NCI-H748 treated with DMSO at 0.1 percent for 48 hours (cell line): ENCODE measurements at places on chromosomes 13 and 19.

DNA sequence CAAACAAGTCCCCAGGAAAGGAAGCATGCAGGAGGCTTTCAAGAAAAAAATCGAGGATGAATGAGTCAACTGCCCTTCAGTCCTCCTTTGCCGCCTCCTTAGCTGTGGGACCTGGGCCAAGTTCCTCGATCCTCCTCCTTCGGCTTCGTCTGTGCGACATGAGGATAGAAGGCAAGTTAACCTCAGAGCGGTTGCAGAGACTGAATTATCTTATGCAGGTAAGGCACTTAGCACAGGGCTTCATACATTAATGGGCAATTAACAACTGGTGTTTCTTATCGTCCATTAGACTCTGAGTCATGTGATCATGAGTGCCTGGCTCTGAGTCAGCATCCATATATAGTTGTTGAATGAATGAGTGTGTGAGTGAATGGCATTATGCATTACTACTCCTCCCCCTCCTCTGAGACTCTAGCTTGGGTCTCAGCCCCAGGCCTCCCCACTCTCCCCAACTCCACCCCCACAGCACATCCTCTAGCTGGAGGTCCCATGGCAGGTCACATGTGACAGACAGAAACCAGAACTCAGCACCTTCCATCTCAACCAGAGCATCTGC, 1.6 kb upstream of the TTC9B start:
- peak; percentile 8 for DNase-seq

DNA sequence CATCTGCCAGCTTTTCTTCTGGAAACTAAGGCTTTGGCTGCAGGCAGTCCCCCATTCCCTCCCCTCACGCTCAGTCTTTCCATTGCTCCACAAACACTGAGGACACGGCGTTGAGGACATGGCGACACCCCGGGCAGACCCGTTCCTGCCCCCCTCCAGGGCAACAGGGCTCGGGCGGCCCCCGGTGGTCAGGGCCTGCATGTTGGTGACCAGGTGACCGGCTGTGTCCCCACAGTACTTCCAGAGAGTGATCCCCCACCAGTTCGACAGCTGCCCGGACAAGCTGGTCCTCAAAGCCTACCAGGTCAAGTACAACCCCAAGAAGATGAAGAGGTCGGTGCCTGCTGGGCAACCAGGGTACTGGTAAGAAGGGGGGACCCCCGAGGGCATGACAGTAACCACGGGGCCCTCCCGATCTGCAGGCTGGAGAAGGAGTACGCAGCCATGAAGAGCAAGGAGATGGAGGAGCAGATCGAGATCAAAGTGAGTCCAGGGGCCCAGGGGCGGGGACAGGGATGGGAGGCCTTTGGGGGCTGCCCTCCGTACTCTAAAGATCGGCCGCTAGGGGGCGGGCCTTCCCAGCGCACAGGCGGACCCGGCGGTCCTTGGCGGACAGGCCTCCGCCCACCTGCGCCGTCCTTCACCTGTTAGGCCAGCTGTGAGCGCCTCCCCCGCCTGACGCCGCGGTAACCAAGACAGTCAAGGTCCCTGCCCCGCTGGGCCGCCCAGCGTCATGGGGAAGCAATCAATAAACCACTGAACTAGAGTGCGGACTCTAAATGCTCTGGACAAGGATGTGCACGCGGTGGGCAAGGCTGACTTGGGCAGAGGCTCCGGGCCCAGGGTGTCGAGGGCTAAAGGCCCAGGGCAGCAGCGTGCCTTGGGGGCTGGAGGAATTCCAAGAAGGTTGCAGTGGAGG, 21.1 kb downstream of the PRR36 start:
- DNase-seq = peak; percentile 39

DNA sequence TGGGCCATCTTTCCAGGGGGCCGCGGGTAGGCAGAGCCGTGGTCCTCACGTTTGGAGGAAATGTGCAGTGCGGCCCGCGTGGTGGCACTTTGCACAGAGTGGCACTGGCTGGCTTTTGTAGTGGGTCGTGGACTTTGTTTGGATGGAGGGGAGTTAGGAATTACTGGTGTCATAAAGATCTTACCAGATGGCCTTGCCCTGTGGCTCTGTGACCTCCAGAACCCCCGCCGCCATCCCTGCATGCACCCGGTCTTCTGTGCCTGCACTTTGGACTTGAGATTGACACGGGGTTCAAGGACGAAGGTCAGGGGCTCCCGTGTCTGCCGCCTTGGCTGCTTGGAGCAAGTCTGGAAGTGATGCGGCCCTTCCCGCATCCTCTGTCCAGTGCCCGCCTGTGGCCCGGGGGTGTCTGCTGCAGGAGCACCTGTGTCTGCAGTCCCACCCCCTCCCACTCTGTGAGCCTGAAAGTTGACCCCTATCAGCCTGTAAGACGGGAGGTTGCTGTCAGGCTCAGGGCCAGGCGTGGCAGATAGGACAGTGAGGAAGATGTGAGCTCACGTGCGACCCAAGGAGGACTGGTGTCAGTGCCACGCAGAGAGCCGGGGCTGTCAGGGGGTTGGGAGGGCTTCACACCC, 2.2 kb downstream of the GNA11 start:
- DNase-seq = no peak

GRCh38 chr13:113947311-113948033, 26.4 kb downstream of the C13orf46 start:
- no peak for DNase-seq

- DNase-seq = no peak
Observed at GRCh38 chr13:93751117-93751516, 524.5 kb downstream of the GPC6 start.

DNA sequence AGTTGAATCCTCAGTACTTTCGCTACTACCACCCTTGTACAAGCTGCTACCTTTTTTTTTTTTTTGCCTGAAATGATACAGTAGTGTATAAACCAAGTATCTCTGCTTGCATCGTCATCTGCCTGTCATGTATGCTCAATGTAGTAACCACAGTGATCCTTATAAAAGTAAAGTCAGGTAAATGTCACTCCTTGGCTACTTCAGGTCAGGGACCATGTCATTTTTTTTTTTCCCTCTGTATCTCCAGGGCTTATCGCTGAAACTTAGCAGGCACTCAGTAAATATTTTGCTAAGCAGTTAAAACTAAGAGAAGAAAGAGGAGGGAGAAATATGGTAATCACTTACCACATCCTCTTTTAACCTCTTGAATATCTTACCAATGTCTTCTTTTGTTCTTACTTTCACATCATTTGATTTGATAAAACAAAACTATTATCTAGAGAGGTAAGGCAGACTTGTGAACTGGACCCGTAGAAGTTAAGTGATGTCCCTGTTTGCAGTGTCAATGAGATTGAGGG, 96.8 kb upstream of the KLF12 start:
- no peak for DNase-seq

DNA sequence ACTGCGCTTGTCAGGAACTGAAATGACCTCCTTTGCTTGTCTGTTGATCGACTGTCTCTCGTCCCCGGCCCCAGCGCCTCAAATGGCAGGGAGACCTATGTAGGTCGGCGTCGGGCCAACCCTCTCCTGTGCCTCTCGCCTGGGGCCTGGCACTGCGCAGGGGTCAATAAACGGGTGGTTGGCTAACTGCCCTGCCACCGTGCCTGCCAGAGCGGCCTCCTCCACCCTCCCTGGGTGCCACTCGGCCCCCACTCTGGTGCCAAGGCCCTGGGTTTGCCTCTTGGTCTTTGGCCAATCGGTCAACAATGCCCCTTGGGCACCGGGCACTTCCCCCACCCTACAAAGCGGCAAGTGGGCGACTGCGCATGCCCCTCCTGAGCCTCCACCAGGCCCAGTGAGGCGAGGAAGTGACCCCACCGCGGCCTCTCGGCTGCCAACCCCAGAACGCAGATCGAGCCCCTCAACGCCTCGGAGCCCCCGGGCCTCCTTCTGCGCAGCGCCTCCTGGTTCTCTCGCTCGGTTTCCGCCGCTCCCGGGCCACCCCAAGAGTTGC, 1.1 kb downstream of the KEAP1 start:
- DNase-seq = peak; percentile 9

GRCh38 chr19:38046254-38047048, 139.4 kb downstream of the SIPA1L3 start:
- DNase-seq = no peak

GRCh38 chr13:97385146-97385545, 48.8 kb upstream of the RAP2A start:
- no peak for DNase-seq

GRCh38 chr13:39401756-39402155, 201.2 kb downstream of the LHFPL6 start:
- DNase-seq = no peak

DNA sequence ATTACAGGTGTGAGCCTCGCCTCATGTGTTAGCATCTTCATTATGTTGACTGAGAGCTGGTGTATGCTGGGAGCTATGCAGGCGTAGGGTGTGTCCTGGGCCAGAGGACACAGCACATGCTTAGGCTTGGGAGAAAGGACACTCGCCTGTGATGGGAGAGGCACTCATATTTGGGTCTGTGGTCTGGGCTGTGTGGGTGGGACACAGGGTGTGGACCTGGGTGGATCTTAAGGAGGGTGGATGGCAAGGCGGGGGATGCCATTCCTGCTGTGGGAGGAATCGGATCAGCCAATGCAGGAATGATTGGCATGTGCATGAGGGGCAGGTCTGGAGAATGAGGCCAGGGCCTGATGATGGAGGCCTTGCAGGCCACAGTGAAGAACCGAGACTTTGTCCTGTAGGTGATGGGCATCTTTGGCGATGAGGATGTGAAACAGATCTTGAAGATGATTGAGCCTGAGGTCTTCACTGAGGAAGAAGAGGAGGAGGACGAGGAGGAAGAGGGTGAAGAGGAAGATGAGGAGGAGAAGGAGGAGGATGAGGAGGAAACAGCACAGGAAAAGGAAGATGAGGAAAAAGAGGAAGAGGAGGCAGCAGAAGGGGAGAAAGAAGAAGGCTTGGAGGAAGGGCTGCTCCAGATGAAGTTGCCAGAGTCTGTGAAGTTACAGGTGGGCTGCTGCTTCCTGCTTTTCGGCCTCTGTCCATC, 55.4 kb downstream of the RYR1 start:
- DNase-seq = no peak

GRCh38 chr13:64551755-64552154, 2678.4 kb downstream of the PCDH9 start:
- peak; percentile 67 for DNase-seq

DNA sequence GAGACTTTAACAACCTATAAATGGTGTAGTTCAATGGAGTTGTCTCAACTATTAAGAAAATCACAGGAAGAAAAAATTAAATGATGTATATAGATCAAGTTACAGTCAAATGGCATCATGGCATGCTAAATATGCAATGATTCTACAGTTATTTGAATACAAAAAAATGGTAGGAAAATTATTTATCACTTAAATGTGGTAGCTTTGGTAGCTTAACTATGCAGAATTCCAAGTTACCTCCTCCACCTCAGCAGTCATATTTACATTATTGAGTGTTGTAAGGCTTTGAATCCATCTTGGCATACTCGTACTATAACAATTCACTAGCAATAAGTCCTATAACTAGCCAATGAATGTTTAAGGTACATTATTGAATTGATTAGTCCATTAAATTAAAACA, 36.8 kb downstream of the CAB39L start:
- no peak for DNase-seq

DNA sequence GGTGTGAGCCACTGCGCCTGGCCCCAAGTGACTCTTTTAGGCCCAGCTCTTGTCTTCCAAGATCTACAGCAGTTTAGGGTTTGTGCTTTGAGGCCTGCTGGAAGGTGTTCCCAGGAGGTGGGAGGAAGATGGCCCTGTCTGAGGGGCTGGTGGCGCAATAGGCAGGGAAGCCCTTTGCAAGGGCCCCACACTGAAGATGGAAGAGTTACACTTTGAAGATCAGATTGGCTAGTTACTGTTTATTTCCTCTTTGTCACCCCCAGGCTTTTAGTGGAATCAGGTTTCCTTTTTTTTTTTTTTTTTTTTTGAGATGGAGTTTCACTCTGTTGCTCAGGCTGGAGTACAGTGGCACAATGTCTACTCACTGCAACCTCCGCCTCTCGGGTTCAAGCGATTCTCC, 1.9 kb upstream of the RABAC1 start:
- no peak for DNase-seq

DNA sequence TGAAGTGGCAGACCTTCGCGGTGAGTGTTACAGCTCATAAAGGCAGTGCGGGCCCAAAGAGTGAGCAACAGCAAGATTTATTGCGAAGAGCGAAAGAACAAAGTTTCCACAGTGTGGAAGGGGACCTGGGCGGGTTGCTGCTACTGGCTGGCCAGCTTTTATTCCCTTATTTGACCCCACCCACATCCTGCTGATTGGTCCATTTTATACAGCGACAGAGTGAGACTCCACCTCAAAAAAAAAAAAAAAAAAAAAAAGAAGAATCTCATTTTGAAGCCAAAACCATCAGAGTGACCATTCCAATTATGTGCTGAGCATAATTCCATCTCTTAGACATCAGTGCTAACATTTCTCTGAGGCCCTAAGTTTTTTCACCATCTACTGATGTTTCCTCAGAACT, 1.9 kb upstream of the ZNF552 start:
- DNase-seq = no peak

- no peak for DNase-seq
Observed at GRCh38 chr19:47186446-47187334, 44.3 kb downstream of the BBC3 start.

DNA sequence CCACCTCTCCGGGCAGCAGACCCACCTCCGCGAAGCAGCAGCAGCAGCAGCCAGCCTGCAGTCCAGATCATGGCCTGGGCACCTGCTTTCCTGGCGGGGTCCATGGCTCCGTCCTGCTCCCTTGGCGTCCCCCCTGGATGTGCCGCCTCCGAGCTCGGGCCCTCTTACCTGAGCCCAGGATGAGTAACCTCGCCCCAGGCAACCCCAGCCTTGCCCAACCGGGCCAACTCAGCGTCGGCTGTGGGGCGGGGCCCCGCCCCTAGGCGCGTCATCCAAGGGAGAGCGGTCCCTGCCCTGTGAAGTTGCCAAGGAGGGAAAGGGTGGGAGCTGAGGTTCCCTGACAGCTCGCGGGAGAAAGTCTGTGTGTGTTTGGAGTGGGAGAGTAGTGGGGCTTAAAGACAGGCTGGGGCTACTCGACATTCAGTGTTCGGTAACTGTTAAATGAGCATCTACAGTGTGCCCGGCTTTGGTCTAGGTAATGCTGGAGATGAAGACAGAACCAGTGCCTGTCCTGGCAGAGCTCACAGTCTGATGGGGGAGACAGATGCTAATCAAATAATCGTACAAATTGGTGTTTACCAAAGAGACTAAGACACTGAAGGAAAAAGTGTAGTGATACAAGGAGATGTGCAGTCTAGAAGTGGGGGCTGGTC, at the start of gene LYPD3:
Gene LYPD3 (minus strand): TSS at position 141 of the 653 bp plus-strand sequence. CDS start 37 bp downstream, at position 104.
- DNase-seq = no peak

GRCh38 chr19:4911314-4911713, 2.0 kb downstream of the UHRF1 start:
- no peak for DNase-seq

- DNase-seq = peak; percentile 69
Observed at GRCh38 chr13:45511310-45512097, 46.8 kb downstream of the COG3 start.

DNA sequence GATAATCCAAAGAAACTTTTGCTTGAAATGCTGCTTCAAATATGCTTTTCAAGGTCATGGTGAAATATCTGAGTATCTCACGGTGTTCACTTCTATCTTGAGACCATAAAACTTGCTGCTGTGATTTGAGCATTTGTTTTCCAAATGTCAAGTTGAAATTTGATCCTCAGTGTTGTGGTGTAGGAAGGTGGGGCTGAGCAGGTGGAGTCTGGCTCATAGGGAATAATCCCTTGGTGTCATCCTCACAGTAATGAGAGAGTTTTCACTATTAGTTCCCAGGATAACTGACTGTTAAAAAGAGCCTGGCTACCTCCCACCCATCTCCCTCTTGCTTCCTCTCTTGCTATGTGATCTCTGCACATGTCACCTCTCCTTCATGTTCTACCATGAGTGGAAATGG, 858.0 kb upstream of the SLITRK5 start:
- DNase-seq = no peak

GRCh38 chr13:50404769-50405168, 389.5 kb downstream of the KCNRG start:
- DNase-seq = no peak
